Neural crest cell (in vitro differentiated cells): ENCODE measurements at places on chromosomes 7 and 10. TPM values are rescaled to one million over a fixed set of nuclear protein-coding genes. Genes with fewer than 3 reads are reported as not detected.

Gene GIMAP2
- not detected in 2 replicates for total RNA-seq

Gene CCL26
- total RNA-seq = not detected in 2 replicates

GRCh38 chr7:47572094-47572445 lies 9.8 kb downstream of the TNS3 start:
- no peak for DNase-seq
- peaks cover 37% of the 10 kb centered on the region for H3K4me1 ChIP-seq
- H3K27me3 ChIP-seq = no peaks in the 10 kb centered on the region
- no peaks in the 10 kb centered on the region for H3K36me3 ChIP-seq
- H3K4me3 ChIP-seq = no peak overlapping the region
- H3K27ac ChIP-seq = no peak overlapping the region

DNA sequence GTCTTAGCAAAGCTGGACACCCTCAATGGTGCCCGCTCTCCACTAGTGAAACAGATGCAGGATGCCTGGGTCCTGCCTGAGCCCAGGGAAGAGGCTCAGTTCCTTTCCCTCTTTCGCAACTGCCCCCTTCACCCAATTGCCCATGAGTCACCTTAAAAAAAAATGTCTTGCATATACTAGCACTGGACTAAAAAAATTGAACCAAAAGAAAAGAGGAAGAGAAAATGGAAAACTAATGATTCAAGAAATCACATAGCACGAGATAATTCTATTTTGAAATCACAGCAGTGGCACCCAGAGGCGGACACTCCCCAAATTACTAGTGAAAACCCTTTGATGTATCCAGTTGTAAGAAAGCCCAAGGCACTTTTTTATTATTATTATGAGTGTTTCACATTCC lies 972.5 kb downstream of the LRMDA start:
- H3K27ac ChIP-seq = no peak overlapping the region
- H3K4me1 ChIP-seq = no peaks in the 10 kb centered on the region
- no peaks in the 10 kb centered on the region for H3K27me3 ChIP-seq

DNA sequence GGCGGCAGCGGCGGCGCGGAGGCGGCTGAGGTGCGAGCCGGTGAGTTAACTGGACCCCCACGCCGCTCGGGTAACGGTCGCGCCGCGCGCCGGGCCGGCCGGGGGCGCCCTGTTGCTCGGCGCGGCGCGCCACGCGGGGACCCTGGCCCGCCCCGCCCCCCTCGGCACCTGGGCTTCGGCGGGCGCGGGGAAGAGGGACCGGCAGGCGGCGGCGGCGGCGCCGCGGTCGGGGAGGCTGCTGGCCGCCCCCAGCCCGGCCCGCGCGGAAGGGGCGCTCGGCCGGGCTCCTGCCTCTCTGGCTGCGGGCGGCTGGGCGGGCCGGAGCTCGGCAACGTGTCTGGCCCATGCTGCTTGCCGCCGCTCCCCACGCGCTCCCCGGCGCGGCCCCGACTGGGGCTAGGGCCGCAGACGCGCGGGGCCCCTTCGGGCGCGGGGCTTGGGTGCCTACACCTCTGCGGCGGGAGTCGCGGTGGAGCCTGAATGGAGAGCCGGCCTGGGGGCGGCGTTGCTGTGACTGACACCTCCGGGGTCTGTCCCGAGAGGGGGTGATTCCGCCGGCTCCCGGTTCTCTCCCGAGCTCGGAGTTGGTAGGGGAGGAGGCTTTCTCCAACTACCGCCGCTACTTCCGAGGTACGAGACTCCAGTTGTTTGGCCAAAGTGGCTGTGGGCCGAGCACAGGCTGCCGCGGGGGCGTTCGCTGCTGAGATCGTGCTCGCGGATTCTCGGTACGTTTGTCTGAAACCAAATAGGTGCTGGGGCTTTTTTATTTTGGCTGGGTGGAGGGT lies 494 bp downstream of the PALS2 start:
- DNase-seq = peak; percentile 56
- H3K27ac ChIP-seq = peak overlapping the region; percentile 97
- peak overlapping the region; percentile 95 for H3K4me3 ChIP-seq
- peaks cover 23% of the 10 kb centered on the region for H3K4me1 ChIP-seq
- H3K27me3 ChIP-seq = peaks cover 40% of the 10 kb centered on the region
- no peaks in the 10 kb centered on the region for H3K36me3 ChIP-seq
